T-helper 17 cell (primary cell): ENCODE measurements at places on chromosomes 2 and 18.

- no peak for DNase-seq
Observed at GRCh38 chr2:151973013-151973900, 125.6 kb downstream of the CACNB4 start.

DNA sequence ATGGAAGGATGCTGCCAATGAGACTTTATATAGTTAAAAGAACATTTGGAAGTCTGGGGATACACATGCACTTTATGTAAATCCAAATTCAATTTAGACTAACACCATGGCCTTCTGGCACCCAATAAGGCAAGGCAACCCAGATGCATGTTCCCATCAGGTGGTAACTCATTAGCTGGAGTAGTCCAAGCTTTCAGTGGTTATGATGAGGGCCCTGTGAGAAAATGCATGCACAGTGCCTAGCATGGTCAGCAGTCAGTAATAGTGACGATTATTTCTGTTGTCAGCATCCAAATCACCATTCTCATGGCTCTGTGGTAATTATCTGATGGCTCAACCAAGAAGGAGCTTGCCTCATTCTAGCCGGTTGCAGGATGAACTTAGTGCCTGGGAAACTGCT is 70.3 kb upstream of the CTLA4 start:
- DNase-seq, result no peak

DNA sequence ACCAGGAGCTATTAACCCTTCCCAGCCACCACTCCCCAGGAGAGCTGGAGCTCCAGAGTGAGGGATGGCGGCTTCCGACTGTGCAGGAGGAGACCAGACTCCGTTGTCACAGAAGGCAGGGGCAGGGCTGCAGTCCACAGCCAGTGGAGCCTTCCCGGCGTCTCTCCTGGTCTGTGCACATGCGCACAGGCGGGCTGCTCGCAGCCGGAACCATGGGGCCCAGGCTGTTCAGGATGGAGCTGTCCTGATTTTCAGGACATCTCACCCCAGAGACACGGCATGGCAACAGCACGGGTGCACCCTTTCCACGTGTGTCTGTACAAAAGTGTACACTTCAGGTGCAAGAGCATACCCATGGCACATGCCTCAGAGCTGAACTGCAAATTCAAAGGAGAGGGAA is 28.9 kb downstream of the EIPR1 start:
- DNase-seq, result no peak

DNA sequence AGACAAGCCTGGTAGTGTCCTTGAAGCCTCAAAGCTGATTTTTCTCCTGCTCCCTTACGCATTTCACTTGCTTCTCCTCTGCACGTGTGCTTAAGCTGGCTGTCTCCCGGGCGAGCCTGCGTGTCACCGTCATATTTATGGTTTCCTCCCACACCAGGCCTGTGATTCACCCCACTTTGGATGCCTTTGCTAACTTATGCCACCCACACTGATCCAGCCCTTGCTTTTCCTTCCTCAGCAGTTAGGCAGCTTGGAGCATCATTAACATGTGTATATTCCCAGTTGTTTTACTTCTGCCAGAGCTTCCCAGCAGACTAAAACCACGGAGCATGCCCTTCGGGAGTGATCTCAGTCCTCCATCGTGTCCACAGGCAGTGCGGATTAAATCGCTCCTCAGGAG is 2.2 kb downstream of the ST3GAL5 start:
- DNase-seq, result no peak

- no peak for DNase-seq
Observed at GRCh38 chr18:45837283-45838070, 12.0 kb downstream of the SIGLEC15 start.

DNA sequence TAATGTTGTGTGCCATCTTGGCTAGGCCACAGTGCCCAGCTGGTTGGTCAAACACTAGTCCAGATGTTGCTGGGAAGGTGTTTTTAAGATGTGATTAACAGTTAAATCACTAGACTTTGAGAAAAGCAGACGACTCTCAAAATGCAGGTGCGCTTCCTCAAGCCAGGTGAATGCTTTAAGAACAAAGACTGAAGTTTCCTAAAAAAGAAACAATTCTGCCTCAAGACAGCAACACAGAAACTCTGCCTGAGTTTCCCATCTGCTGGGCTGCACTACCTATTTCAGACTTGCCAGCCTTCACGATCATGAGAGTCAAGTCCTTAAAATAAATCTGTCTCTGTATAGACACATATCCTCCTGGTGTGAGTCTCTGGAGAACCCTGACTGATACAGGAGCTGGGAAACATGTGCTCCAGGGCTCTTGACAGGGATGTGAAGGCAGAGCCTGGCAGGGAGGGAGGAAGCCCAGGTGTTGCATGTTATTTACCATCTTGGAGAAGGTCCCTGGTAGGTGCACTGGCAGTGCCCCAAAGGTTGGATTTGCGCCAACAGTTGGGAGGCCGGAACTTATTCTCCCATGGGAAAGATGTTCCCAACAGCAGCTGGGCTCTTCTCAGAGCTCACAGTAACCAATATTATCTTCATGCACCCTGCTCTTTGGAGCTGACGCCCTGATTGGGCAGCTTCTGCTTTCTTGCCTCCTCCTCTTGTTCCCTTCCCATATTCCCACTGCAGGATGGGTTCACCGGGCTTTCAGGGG is 43.9 kb downstream of the ST6GAL2 start:
- no peak for DNase-seq

DNA sequence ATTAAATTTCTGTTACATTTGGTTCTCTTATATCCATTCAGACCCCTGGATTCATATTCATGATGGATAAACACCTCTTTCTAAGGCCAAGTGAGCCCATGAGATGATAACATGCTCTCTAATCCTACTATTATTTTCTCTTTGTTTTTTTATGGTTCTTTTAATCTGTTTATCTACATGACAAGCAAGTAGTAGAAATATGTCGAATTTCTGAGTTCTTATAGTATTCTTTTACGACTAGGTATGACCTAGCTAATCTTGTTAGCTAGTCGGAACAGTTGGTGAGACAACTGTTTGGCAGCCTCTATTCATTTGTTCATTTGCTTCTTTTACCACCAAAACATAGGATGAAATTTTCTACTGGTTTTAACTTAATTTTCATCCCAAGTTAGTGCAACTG is 98.1 kb upstream of the SCG2 start:
- DNase-seq, result no peak

DNA sequence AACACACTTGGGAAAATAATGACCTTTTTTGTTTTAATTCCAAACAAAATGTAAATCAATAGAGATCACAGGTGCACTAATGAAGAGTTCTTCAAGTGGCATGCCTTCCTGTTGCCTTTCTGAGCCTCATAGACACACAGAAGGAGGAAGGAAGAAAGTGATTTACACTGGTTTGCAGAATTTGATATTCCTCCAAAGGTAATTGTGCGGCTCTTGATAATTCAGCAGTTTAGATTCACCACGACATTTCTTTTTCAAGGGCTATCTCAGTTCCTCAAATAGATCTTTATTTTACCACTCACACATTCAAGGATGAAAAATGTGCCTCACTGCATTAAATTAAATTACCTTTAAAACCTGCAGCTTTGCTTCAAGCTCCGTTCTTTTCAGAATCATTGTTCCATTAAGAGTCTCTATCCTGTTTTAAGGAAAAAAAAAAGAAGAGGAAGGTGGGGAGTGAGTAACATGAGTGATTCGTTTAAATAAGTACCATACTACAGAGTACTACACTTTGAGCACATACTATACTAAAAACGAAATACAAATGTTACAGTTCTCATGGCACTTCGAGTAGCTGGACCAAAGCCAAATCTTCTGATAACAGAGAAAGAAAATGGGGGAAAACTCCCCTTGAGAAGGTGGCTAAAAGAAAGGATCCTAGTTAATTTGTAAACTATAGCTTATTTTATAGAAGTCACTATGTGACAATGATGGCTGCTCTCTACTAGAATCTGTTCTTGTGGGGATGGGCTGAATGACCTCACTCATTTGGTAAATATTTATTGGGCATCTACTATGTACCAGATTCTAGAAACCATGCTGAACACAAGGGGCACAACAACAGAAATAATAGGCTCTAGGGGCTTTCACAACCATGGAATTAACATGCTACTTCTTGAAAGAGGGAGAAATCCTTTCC is 16.6 kb downstream of the CYTIP start:
- no peak for DNase-seq

- DNase-seq, result no peak
Observed at GRCh38 chr2:97970293-97971060, 25.3 kb downstream of the TMEM131 start.

GRCh38 chr2:229920011-229920641 is 1.7 kb downstream of the TRIP12 start:
- peak; percentile 18 for DNase-seq

DNA sequence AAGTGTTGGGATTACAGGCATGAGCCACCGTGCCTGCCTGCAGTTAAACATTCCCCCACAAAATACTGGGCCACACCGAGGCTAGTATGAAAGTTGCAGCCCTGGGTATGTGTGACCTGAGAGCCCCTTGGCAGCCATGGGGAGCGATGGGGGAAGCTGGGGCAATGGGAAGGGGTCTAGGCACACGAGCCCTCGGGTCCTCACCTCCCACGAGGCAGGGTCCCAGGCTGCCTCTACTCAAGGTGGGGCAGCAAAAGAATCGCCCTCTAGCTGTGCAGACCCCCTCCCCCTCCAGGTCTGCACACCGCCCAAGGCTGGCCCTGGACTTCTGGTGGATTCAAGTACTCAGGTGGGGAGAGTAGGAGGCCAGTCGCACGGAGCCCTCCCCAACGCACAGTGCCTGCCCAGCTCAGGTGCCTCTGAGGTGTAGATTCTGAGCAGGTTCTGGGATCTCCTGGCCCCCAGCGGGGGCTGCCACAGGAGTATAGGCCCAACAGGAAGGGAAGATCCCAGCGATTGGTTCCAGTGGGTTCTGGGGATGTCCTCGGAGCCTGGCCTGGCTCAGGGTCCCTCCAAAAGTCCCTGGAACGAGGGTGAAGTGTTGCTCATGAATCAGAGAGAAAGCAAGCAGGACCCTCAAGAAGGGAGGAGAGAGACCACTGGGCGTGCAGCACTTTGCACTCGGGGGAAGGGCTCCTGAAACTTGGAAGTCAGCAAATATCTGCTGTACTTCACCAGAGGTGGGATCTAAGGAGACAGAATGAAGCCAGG is 2.6 kb downstream of the GPR35 start:
- DNase-seq, result no peak
